Activated CD8-positive, alpha-beta T cell treated with anti-CD3 and anti-CD28 coated beads, Interleukin-2, amount 10 ng/mL, durations not matched to agents 7 days and 5 days (primary cell): ENCODE measurements at places on chromosomes 11 and 22. TPM values are rescaled to one million over a fixed set of nuclear protein-coding genes. Genes with fewer than 3 reads are reported as not detected.

DNA sequence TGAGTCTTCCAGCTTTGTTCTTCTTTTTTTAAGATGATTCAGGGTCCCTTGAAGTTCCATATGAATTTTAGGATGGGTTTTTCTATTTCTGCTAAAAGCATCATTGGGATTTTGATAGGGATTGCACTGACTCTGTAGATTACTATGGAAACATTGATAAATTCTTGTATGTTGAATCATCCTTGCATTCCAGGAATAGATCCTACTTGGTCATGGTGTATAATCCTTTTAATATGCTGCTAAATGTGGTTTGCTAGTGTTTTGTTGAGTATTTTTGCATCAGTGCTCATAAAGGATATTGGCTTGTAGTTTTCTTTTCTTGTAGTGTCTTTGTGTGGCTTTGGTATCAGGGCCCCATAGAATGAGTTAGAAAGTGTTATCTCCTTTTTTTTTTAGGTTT is 34.9 kb upstream of the PHOX2A start:
- H3K27me3 ChIP-seq = peaks cover 35% of the 10 kb centered on the region
- H3K36me3 ChIP-seq = no peaks in the 10 kb centered on the region
- no peak for DNase-seq

- H3K36me3 ChIP-seq = peaks cover 2% of the 10 kb centered on the region
- no peak overlapping the region for H3K27ac ChIP-seq
- peaks cover 3% of the 10 kb centered on the region for H3K27me3 ChIP-seq
- peaks cover 2% of the 10 kb centered on the region for H3K4me1 ChIP-seq
- no peak overlapping the region for H3K4me3 ChIP-seq
These were observed 9.1 kb downstream of the LMF2 start for GRCh38 chr22:50498322-50498890.

GRCh38 chr11:11409901-11410300 is 56.9 kb upstream of the CSNK2A3 start:
- H3K27me3 ChIP-seq = peaks cover 18% of the 10 kb centered on the region
- no peaks in the 10 kb centered on the region for H3K4me1 ChIP-seq
- H3K27ac ChIP-seq = no peak overlapping the region
- H3K4me3 ChIP-seq = no peak overlapping the region
- no peak for DNase-seq
- H3K36me3 ChIP-seq = no peaks in the 10 kb centered on the region

DNA sequence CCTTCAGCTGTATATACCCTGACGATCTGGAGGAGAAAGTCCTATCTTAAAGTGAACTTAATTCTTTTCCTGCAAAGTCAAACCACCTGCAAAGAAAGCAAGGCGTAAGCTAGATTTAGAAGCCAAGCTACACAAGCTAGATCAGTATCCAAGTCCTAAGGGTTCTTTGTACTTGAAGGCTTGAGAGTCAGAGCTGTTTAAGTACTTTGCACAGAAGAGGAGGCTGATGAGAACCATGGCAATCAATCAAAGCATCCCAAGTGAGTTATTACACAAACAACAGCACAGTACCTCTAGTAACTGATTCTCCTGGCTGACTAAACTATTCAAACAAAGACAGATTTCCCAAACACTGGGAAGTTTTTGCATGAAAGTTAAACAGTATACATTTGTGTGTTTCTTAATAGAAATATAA is 1.9 kb downstream of the CDON start:
- no peak for DNase-seq
- H3K27ac ChIP-seq = no peak overlapping the region
- peaks cover 9% of the 10 kb centered on the region for H3K4me1 ChIP-seq
- no peaks in the 10 kb centered on the region for H3K36me3 ChIP-seq
- peaks cover 45% of the 10 kb centered on the region for H3K27me3 ChIP-seq

- H3K4me3 ChIP-seq = peak overlapping the region; percentile 89
- peak overlapping the region; percentile 100 for H3K27ac ChIP-seq
- DNase-seq = peak; percentile 59
- H3K27me3 ChIP-seq = no peaks in the 10 kb centered on the region
- peaks cover 47% of the 10 kb centered on the region for H3K36me3 ChIP-seq
- H3K4me1 ChIP-seq = peaks cover 55% of the 10 kb centered on the region
These were observed 561 bp downstream of the TRMT112 start for GRCh38 chr11:64316672-64317324.

GRCh38 chr11:6544921-6545850 is 48.1 kb downstream of the DNHD1 start:
- H3K4me1 ChIP-seq = peaks cover 22% of the 10 kb centered on the region
- DNase-seq = peak; percentile 12
- peaks cover 7% of the 10 kb centered on the region for H3K36me3 ChIP-seq
- H3K27me3 ChIP-seq = no peaks in the 10 kb centered on the region
- no peak overlapping the region for H3K27ac ChIP-seq
- H3K4me3 ChIP-seq = no peak overlapping the region

GRCh38 chr11:13169709-13170108 is 107.9 kb upstream of the BMAL1 start:
- H3K36me3 ChIP-seq = no peaks in the 10 kb centered on the region
- H3K4me3 ChIP-seq = no peak overlapping the region
- H3K4me1 ChIP-seq = no peaks in the 10 kb centered on the region
- peaks cover 19% of the 10 kb centered on the region for H3K27me3 ChIP-seq
- H3K27ac ChIP-seq = no peak overlapping the region

- peaks cover 7% of the 10 kb centered on the region for H3K4me1 ChIP-seq
- no peaks in the 10 kb centered on the region for H3K27me3 ChIP-seq
- H3K36me3 ChIP-seq = peaks cover 26% of the 10 kb centered on the region
- DNase-seq = no peak
- H3K27ac ChIP-seq = peak overlapping the region; percentile 21
These were observed 7.5 kb upstream of the SIGIRR start for GRCh38 chr11:422249-422656.

DNA sequence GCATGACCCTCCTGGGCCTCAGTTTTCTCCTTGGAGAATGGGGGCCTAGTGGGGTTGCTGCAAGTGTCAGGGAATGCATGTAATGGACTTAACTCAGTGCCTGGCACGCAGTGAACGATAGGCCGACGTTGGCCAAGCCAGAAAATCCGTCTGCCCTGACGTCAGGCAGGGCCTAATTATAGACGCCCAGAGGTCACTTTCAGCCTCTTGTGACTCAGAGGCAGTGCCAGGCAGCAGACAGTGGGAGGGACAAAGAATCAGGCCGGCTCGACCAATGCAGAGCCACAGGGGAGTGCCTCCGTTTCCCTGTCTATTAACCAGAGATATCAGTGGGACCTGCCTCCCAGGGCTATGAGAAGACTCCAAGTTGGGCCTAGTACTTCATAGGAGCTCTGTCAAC is 115.0 kb downstream of the MN1 start:
- no peak overlapping the region for H3K27ac ChIP-seq
- no peak overlapping the region for H3K4me3 ChIP-seq
- DNase-seq = no peak

- peaks cover 6% of the 10 kb centered on the region for H3K4me1 ChIP-seq
- no peaks in the 10 kb centered on the region for H3K36me3 ChIP-seq
- no peak within 1 kb of the TSS for H3K27ac ChIP-seq
- DNase-seq = no peak
These were observed at the start of gene CARD10 for GRCh38 chr22:37519268-37520195. CARD10 (minus strand) TSS chr22:37519415; CDS start chr22:37519200, 215 bp downstream.

DNA sequence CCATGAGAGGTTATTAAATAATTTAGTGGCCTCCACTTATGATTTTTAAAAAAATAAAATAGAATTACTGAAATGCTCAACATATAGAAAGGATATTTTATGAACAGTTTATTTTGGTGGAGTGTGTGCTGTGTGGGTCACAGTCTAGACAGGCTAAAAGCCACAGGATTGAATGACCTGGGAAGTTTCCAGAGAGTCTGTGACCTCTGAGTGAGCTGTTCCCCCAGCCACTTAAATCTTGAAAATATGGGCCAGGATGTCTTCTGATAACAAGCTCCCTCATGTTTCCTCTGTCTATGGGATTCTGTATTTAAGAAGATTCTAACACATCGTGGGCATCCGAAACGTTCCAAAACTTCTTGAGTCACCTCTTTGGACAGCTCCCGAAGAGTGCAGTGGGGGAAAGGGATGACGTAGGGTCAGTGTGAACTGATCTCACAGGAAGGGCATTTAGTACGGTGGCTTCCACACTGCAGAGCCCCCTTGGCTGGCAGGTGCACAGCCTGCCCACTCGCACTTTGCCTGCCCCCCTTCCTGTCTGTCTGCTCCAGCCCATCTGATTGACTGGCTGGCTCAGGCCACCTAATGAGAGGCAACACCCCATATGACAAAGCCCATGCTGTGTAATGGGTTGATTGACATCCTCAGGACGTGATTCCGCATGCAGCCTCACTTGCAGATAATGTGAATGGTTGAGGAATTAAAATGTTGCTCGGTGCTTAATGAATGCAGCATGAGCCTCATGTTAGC is 97.4 kb downstream of the NTM start:
- no peaks in the 10 kb centered on the region for H3K4me1 ChIP-seq
- H3K4me3 ChIP-seq = no peak overlapping the region
- DNase-seq = no peak
- no peak overlapping the region for H3K27ac ChIP-seq
- H3K36me3 ChIP-seq = no peaks in the 10 kb centered on the region

DNA sequence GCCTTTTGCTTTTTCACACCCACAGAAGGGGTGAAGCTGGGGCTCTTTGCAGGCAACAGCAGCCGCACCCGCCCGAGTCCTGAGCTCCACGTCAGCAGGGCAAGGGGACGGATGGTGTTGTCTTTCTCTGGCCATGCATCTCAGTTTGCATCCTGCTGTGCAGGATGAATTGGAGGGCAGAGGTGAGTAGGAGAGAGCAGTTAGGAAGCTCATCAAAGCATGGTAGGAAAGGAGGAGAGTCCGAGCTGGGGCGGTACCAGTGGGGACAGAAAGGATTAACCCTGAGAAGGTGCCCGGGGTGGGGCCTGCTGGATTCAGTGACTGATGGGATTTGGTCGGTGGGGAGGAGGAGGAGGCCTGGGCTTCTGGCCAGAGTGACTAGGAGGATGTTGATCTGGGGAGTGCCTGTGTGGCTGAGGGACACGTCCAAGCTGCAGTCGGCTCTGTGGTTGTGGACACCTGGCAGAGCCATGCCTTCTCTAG is 14.6 kb downstream of the FAM83F start:
- peak overlapping the region; percentile 50 for H3K4me3 ChIP-seq
- H3K27ac ChIP-seq = peak overlapping the region; percentile 70
- no peak for DNase-seq
- peaks cover 21% of the 10 kb centered on the region for H3K4me1 ChIP-seq

DNA sequence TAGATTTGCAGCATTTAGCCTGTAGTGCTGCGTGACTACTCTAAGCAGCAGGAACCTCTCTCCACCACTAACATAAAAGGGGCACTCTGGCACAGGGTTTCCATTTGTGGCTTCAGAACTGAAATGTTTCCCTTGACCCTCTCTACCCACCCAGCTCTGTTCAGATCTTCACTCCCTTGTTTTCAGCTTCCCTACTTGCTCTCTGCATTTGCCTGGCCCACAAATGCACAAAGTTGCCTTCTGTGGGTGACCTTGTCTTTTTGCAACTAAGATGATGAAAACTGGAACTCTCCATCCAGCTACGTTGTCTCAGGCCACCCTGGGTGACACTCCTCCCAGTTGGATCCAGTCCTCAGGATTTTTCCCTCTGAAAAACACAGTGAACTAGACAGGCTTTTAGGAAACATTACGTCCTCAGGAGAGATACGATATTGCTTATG is 19.8 kb upstream of the PSMA1 start:
- H3K4me3 ChIP-seq = no peak overlapping the region
- H3K27ac ChIP-seq = peak overlapping the region; percentile 31
- peaks cover 46% of the 10 kb centered on the region for H3K4me1 ChIP-seq
- no peaks in the 10 kb centered on the region for H3K27me3 ChIP-seq
- peaks cover 24% of the 10 kb centered on the region for H3K36me3 ChIP-seq
- no peak for DNase-seq

- no peaks in the 10 kb centered on the region for H3K4me1 ChIP-seq
- peaks cover 18% of the 10 kb centered on the region for H3K27me3 ChIP-seq
- no peaks in the 10 kb centered on the region for H3K36me3 ChIP-seq
- DNase-seq = no peak
- no peak overlapping the region for H3K4me3 ChIP-seq
These were observed 98.6 kb upstream of the USP47 start for GRCh38 chr11:11743216-11743615.

C11orf97 gene
- not detected for total RNA-seq

TTLL1 gene
- 8.7 TPM for total RNA-seq

OR2AT4 gene
- not detected for total RNA-seq

MOGAT2 gene
- total RNA-seq = not detected

RPS3 gene
- total RNA-seq = 2,820 TPM

XPNPEP3 gene
- 14.6 TPM for total RNA-seq

SCGB1C1 gene
- total RNA-seq = not detected
